Vagina (tissue), 2 donors: ENCODE measurements at places on chromosomes 11 and 22.

- DNase-seq = no peak
Measured at GRCh38 chr11:29306527-29306926, 710.3 kb downstream of the KCNA4 start.

DNA sequence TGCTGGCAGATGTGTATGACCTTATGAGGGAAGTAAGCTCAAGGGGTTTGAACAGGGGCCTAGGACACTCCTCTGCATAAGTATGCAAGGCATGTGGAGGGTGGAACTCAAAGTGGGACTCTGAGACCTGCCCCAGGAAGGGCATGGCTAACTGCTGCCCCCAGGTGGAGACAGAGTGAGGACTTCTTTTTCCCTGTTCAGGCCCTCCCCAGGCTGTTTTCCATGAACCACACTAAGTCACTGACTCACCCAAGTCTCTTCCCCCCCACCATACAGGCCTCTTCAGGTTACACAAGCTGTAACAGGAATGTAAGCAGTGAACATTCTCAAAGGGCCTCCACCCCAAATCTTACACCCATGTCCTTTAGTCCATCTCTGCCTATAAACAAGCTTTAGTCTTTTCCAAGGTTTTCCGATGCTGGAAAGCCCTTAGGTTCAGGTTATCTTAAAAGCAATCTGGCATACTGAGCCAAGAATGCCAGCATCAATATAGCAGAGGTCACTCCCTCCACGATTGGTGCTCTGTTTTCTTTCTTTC is 13.1 kb downstream of the EEF1G start:
- no peak for DNase-seq

DNA sequence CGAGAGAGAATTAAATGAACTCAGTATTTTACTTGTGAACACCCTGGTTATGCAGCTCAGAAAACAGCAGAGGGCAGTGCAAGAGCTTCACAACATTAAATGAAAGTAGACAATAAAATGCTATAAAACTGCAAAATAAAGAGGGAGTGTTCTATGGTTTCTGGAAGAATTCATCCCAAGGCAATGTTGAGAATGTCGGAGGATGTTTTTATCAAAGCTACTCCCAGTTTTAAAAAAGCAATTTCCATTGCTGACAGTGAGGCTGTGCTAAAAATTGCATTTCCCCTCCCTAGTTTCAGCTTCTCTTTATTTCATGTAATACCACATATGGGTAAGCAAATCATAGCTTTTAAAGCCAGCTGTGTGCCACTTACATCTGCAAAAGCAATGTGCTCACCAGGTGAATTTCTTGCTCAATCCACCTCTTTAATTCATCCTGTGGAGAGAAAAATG is 296.8 kb downstream of the RAB38 start:
- no peak for DNase-seq

GRCh38 chr11:17154409-17155159 is 53.2 kb downstream of the PIK3C2A start:
- DNase-seq = no peak

DNA sequence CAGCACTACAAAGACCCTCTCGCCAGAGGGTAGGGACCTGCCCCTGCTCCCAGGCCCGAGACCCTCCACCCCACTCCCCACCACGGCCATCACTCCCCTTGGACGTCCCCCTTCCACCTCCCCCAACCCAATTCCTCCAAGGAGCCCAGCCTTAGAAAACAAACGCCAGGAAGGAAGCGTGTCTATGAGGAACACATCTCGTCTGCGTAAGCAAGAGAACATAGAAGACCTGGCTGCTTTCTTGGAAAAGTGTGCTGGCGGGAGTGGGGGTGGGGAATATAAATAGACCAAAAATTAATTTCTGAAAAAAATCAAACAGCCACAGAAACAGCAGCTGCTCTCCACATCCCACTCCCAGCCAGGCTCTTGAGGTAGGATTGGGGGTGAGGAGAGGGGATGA is 23.9 kb upstream of the IGSF9B start:
- no peak for DNase-seq

- DNase-seq = no peak
Measured at GRCh38 chr11:110314366-110315095, 18.1 kb upstream of the RDX start.

GRCh38 chr11:30107899-30108298 is 91.1 kb upstream of the KCNA4 start:
- no peak for DNase-seq

GRCh38 chr11:33652930-33653329 is 47.7 kb downstream of the C11orf91 start:
- DNase-seq = no peak

DNA sequence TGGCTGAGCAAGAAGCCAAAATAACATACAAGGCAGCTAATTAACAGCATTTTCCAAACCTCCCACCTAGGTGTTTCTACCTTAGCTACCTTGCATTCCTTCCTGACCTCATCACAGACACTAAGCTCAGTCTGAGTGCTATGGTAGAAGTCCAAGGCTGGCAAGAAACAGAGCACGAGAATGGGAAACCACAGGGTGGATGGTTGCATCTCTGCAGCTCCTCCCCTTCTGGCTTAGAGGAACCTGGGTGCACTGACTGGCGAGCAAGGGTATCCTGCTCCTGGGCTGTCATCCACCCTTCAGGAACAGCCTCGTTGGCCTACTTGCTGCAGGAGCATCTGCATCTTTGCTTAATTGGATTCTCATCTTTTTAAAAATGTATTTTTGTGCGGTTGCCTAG is 73.1 kb upstream of the KIRREL3 start:
- peak; percentile 65 for DNase-seq

GRCh38 chr11:132977746-132978145 is 554.6 kb downstream of the OPCML start:
- no peak for DNase-seq

- no peak for DNase-seq
Measured at GRCh38 chr11:61776561-61777075, 15.8 kb downstream of the TMEM258 start.

GRCh38 chr22:48167238-48167637 is 1404.8 kb downstream of the TBC1D22A start:
- DNase-seq = no peak

- no peak for DNase-seq
Measured at GRCh38 chr11:73173755-73174494, 31.8 kb upstream of the FCHSD2 start.

DNA sequence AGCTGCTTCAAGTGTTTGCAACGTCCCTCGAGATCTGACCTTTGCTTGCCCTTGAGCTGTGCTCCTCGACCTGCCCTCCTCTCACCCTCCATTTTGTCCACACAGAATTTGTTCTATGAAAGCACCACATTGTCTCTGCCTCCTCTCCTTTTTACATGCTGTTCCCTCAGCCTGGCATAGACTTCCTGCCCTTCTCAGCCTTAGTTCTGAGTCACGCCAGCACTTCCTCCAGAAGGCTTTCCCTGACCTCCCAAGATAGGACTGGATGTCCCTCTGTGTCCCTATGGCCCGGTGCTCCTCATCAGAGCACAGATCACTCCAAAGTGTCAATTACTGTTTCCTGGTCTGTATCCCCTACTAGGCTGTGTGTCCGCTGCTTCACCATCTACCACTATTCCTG is 16.2 kb downstream of the JHY start:
- DNase-seq = no peak

- DNase-seq = no peak
Measured at GRCh38 chr22:49964136-49965090, 3.8 kb downstream of the PIM3 start.

GRCh38 chr22:39090426-39091064 is 6.5 kb upstream of the APOBEC3H start:
- no peak for DNase-seq

DNA sequence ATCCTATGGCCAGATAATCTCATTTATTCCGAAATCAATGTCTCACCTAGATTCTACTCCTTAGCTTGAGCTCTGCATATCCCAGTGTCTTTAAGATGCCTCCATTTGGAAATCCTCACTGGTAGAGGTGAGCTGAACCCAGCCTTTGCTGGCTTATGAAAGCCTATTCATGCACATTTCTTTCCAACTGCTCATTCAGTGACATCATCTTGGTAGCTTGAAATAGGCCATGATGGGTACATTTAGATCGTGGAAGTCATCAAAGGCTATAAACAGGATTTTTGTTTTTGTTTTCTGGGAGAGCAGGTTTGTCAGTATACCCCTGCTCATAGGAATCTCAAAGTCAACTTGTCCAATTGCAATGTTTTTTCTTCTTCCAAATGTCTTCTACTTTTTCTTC is 6.0 kb downstream of the NXPE1 start:
- no peak for DNase-seq

DNA sequence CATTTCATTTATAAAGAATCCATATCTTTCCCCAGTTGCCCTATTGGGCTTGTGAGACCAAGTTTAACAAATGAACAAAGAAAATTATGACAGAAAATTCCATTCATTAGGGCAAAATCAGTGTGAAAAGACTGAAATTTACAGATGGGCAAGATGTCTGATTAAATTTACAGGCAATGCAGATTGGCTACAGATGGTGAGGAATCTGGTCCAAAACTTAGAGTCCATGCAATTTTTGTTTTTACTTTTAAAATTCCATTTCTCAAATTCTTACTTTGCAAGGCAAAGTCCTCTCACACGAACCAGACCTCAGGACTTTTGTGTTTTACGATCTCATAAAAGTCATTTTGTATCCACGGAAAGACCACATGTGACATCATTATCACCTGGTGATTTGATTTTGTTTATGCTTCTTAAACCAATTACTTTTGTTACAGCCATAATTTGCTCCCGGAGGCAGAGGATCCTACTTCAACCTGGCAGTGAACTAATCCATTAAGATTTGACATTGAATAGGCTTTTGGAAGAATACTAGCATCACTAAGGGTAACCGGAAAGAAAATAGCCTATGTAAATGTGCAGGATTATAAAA is 843.7 kb upstream of the CHORDC1 start:
- DNase-seq = no peak

- no peak for DNase-seq
Measured at GRCh38 chr11:119618208-119618909, 110.6 kb downstream of the NECTIN1 start.

GRCh38 chr22:31867386-31868153 is 76.8 kb upstream of the YWHAH start:
- DNase-seq = no peak

DNA sequence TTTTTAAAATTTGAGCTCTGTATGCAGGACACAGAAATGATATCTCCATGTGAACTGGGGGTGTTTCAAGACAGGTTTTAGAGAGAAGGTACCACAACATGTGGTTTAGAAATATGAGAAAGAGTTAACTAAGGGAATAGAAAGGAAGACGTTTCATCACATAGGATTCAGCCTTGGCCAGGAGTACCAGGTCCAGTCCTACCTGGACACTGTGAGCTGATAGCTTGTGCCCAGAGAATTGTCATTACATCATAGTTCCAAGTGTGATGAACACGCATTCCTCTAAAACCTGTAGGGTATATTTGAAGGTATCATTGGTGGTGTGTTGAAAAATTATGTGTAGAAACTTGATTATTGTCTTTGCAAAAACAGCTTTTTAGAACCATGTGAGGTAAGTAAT is 1.8 kb downstream of the SLC22A9 start:
- no peak for DNase-seq

DNA sequence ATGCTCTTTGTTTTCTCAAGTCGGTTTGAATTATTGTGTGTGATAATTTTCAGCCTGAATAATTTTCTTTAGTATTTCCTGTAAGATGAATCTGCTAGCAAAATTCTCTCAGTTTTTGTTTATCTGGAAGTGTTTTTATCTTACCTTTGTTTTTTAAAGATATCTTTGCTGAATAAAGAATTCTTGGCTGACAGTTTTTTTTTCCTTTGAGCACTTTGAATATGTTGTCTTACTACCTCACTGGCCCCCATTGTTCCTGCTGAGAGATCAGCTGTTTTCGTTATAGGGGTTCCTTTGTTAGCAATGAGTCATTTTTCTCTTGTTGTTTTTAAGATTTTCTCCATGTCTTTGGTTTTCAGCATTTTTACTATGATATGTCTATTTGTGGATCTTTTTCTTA is 63.0 kb downstream of the HORMAD2 start:
- DNase-seq = no peak
